ENCODE measurements at places on chromosomes 5 and 9.

DNA sequence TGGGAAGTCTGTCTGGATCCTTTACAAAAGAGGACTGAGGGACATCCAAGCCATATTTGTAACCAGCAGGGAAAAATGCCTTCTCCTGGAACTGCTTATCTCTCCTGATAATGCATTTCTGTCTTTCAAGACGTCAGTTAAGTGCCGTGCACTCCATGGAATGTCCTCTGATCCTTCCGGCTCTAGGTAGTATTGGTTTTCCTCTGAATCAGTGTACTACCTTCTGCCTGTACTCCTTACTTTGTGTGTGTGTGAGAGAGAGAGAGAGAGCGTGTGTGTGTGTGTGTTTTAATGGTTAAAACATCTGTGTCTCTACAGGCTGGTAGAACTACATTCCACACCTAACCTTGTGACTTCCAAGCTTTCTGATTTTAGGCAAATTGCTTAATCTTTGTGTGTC lies 89.9 kb downstream of the PIP5K1B start:
- no peak for DNase-seq

- no peak for DNase-seq
These were observed 33.5 kb upstream of the SUB1 start for GRCh38 chr5:32551865-32552264.

GRCh38 chr5:68839019-68839552 lies 254.7 kb upstream of the SLC30A5 start:
- no peak for DNase-seq

- DNase-seq: no peak
These were observed 82.1 kb downstream of the GRIA1 start for GRCh38 chr5:153572411-153573145.

DNA sequence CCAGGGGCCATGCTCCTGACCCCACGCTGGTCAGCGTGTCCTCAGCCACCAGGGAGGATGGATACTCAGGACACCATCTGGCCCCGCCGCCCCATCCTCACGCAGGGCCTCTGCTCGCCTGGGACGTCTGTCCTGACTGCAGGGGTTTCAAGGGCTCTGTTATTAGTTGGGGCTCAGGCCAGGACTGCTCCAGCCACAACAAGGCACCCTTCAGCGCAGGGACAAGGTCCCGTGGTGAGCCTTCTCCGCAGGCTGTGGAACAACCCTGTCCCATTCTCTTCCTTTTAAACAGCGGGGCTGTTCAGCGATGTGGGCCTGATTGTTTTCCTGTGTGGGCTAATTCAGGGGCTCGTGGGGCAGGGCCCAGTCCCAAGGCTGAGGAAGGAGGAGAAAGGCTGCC lies 61.6 kb downstream of the SEMA4D start:
- no peak for DNase-seq

GRCh38 chr5:131495536-131496399 lies 139.3 kb downstream of the RAPGEF6 start:
- DNase-seq: no peak

GRCh38 chr5:116576053-116576713 lies 1.6 kb upstream of the SEMA6A start:
- no peak for DNase-seq

GRCh38 chr5:98961665-98962344 lies 33.0 kb upstream of the CHD1 start:
- DNase-seq: no peak

DNA sequence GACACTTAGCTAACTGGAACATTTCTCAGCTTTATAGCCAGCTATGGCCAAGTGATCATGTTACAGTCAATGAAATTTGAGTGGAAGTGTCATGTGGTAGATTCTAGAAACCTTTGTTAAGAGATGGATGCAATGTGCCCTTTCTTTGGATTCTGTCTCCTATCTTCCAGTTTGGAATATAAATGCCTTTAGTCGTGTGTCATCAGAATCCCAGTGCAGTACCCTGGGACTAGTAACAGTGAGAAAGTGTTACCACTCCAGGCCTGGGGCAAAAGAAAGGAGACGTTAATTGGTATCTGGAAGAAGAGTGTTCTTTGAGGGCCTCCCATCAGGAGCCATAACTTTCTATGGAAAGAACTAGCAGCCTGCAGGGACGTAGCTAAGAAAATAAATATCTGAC lies 149.6 kb downstream of the SNX18 start:
- no peak for DNase-seq

DNA sequence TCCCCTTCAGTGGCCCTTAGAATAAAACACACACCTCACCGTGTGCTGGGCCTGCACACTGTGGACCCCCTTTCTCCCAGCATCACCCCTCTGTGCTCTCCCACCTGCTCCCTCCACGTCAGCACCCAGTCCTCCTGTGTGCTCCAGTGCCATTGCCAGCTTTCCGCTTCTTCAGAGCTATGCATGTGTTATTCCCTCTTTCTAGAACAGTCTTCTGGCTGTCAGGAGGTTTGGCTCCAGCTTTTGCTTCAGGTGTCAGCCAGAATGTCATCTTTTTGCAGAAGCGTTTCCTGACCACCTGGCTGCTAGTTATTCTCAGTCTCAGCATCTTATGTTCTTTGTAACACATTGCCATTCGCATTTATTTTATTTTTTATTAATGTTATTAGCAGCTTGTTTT lies 119.7 kb downstream of the TLE4 start:
- no peak for DNase-seq

DNA sequence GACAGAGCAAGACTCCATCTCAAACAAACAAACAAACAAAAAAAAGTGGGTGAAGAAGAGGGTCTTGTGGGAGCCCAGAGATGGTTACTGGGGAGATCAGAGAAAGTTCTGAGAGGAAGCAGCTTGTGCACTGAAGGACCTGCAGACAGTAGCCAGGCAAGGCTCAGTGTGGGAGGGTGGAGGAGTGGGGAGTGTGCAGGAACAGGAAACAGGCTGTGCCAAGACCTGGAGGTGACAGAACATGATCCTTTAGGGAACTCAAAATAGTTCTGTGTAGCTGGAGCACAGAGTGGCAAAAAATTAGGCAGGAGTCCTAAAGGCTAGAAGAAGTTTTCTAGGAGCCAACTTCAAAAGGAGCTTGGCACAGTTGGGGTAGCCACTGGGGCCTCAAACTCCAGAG lies 19.2 kb upstream of the NANS start:
- DNase-seq: no peak

DNA sequence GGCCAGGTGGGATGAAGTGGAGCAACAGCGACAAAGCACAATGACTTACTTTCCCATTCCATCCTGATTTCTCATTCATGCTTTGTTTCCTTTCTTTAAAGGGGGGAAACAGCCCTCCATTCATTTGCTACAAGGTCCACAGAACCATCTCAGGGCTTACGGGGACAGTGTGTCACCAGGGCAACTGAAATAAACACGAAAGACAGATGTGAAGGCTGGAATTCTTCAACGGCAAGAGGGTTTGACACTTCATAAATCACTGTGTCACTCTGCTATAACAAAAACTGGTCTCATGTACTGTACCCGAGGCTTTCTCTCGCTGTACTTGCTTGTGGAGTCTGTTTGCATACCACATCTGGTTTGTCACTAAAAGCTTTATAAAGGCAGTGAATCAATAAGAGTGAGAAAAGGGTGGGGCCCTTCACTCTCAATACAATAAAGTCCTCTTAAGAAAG lies 150.8 kb downstream of the EFNA5 start:
- no peak for DNase-seq

DNA sequence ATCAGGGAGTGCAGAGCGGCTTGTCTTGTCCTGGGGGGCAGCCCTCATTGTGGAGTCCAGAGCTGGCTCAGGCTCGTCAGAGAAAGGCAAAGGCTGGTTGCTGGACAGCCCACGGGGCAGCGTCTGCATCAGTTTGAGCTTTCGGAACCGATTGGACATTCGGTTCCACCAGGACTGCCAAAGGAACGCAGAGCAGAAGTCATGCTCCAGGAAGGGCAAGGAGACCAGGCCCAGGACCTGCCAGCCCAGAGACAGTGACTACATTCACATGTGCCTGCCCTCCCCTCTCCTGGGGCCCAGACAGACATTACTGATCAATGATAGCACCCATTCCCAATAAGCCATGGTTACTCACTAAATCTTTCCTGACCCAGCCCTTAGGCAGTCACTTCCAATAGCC lies 18.1 kb downstream of the ANKS6 start:
- no peak for DNase-seq

DNA sequence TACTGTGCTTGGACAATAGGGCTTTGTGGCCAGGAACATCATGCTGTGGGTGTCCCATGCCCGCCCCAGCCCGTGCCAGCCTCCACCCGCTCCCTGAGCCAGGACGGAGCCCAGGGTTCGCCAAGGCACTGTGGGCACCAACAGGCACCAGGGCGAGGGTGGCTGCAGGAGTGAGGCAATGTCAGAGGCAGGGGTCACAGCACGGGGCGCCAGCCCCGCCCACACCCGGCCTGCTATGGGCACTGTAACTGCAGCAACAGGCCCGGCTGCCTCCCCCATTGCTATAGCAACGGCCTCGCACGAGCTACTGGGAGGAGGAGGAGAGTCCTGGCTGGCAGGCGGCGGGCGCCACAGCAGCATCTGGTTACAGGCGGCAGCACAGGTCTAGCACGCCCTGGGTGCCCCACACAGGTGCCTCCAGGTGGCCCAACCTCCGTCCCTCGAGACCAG lies 2.5 kb downstream of the ABCA2 start:
- no peak for DNase-seq

DNA sequence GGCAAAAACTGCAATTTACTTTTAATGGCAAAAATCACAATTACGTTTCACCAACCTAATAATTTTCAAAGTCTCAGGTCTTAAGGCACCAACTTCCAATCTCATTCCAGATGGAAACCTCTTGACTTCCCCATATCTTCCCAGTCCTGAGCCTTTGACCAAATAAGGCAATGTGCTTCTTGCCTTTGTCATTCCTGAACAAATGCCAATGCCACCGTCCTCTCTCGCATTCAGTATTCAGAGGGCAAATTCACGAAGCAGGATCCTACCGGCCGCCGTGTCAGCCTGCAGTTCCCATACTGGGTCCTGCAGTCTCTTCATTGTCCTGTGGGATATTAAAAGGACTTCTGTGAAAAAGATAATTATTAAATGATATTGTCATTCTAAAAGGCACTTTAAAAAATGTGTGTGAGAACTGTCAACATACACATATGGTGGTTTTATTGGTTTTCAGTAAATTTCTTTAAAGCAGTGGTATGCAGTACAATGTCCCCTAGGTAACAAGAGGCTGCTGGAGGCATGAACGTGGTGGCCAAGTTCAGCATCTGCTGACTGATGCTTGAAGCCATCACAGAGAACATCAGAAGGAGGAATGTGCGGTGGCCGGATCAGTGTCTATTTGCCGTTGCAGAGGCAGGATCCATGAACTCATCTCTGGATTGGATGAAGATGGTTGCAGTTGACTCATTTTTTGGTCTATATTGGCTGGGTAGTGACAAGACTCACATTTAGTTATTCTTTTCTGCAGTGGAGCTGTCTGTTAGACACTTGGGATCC lies 101.4 kb upstream of the IRX4 start:
- DNase-seq: no peak

DNA sequence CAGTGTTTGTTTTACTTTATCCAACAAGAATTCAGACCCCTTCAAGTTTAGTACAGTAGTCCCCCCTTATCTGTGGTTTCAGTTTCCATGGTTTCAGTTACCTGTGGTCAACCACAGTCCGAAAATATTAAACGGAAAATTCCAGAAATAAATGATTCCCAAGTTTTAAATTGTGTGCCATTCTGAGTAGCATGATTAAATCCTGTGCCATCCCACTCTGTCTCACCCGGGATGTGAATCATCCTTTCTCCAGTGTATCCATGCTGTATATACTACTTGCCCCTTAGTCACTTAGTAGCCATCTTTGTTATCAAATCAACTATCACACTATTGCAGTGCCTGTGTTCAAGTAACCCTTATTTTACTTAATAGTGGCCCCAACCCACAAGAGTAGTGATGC lies 153.8 kb upstream of the RASA1 start:
- DNase-seq: no peak

DNA sequence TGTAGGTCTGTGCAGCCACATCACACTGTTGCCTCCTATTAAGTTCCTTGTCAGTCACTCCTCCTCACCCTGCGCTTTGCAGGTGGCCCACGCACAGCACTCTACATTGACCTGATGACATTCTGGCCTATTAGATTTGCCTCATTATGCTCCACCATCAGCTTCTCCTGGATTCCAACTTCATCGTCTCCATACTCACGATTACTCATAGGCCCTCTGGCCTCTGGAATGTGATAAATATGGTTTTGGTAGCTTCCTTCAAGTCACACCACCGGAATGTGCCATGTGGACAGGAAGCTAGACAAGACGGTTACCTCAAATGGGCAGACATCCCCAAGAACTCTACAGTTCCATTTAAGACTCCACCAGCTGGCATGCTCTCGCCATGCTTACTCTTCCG lies 158.0 kb upstream of the LHFPL2 start:
- no peak for DNase-seq

DNA sequence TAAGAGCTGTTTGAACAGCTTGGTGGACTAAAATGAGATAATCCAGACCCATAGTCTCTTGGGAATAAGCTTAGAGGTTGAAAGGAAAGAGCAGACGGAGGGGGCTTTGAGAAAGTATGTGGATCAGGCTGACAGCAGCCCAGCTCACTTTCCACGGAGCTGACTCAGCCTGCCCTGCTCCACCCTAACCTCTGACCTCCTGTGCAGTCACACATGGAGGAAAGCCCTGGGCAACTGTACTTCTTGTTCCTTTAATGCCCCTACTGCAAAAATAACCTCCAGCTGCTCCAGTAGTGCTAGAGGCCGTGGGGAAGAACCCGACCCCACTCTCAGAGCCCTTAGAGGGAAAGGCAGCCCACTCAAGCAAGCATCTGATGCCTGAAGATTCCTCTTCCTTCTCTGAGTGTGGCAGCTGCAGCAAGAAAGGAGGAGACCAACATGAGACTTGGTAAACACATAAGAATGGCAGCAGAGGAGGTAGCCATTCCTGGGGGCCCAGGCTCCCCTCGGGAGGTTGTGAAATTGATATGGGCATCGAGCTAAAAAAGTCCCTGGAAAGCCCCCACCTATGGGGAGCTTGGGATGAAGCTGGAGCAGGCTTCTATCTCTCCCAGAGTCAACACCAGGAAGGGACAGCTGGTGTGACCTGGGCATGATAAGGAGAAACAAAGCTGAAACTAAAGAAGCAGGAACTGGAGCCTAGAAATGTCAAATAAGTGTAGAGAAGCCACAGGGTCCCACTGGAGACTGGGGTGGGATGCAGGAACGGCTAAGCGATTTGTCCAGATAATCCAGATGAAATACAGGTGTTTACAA lies 204.3 kb downstream of the PIK3R1 start:
- DNase-seq: no peak

DNA sequence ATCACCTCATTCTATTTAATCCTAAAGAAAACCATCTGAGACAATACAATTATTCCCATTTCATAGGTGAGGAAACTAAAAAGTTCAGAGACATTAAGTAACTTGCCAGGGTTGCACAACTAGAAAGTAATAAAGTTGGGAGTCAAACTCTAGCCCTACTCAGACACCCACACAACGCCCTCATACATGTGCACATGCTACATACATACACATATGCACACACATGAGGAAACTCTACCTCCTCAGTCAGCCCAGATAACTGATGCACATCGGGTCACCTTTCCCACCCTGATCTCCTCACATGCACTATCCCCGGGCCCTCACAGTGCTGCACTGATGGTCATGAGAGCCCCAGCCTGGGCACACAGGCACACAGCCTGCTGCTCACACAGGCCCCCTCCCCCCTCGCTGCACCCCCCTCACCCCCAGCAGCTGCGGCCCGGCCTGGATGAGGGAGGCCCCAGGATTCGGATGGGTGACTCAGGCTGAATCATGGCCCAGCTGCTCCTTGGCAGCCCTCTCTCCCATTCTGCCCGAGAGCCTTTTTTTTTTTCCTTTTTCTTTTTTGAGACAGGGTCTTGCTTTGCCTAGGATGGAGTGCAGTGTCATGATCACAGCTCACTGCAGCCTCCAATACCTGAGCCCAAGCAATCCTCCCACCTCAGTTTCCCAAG lies 5.0 kb upstream of the GPRIN1 start:
- DNase-seq: no peak

Data from stimulated activated CD4-positive, alpha-beta T cell treated with anti-CD3 and anti-CD28 coated beads, Interleukin-2, amount 100 ng/mL, for 4 hours (primary cell).